ENCODE measurements at places on chromosomes 13 and 19.

GRCh38 chr13:61777899-61778298, 362.2 kb upstream of the PCDH20 start:
- DNase-seq: no peak

DNA sequence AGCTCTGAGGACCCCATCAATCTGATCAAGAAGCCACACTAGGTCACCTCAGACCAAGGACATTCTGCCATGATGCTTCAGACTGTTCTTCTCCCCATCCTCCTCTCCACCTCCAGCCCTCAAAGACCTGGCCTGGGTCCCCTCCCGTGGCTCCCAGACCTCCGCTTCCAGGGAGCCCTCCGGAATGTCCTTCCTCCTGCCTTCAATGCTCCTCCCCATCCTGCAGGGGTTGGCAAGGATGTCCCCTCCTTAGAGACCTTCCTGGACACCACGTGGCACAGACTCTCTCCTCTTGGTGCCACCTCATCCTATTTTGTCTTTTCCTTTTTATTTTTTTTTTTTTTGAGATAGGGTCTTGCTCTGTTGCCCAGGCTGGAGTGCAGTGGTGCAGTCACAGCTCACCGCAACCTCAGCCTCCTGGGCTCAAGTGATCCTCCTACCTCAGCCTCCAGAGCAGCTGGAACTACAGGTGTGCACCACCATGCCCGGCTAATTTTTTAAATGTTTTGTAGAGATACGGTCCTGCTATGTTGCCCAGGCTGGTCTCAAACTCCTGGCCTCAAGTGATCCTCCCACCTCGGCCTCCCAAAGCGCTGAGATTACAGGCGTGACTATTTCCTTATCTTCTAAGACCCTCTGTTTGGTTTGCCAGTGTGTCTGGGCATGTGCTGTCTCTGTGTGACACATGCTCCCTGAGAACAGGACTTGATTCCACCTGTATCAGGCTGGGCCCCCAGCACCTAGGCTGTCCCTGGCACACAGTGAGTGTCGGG, 84.9 kb downstream of the GNG7 start:
- no peak for DNase-seq

- DNase-seq: no peak
These were observed 168.4 kb upstream of the CSNK1A1L start for GRCh38 chr13:37273836-37274235.

DNA sequence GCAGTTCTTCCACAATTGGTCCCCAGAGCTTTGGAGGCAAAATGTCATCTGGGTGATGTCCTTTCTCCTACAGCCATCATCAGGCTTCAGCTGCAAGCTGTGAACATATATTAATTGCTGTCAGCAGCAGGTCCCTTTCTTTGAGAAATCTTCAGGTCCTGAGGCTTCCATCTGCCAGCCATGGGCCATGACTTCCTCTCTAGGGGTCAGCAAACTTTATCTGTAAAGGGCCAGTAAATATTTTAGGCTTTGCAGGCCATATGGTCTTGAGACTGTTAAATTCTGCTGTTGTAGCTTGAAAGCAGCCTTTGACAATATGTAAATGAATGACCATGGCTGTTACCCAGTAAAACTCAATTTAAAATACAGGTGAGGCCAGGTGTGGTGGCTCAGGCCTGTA, 27.1 kb downstream of the SERP2 start:
- no peak for DNase-seq

DNA sequence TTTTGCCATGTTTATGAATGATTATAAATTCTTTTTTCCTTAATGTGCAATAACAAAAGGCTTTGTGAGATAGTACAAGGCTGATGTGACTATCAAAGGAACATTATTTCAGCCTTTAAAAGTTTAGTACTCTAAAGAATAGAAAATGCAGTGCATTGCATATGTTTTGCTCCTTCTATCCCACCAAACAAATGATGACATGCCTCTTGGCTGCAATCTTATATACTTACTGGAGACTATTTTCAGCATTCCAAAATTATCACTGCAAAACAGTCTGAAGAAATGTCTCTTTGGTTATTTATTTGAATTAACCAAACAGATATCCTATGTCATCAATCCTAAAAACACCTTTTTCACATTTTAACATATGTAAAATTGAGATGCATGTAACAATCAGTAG, 776.5 kb upstream of the SPRY2 start:
- no peak for DNase-seq

DNA sequence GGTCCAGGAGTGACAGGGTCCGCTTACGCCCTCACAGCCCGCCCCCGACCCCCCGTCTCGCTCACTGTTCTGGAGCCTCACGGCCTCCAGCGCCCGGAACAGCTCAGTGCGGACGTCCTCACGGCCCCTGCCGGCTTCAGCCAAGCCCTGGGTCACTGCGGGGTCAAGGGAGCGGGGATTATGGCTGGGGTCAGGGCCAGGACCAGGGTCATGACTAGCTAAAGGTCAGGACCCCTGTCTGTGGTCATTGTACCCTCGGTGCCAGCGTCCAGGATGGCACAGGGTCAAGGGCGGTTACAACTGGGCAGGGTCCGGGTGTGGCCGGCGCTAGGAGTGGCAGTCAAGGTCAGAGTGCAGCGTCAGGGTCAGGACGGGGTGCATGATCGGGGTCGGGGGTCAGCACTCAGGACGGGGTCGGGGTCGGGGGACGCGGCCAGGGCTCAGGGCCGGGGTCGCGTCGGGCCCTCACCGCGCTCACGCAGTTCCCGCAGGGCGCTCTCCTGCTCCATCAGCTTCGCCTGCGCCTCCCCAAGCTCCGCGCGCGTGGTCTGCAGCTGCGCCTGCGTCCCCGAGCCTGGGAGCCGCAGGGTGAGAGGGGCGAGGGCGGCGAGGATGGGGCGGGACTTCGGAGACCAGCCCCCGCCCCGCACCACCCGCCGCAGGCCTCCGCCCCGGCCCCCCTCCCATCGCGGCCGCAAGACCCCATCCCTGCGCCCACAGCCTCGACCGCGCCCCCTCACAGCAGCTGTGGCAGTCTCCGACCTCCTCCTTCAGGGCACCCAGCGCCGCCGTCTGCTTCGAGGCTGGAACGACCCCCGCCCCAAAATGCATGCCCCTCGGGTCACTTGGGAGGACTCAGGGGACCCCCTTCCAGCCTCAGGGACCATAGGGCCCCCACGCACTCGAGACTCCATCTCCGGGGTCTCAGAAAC, 1.4 kb downstream of the CLEC4G start:
- DNase-seq: no peak

- no peak for DNase-seq
These were observed 97.6 kb upstream of the MIR17HG start for GRCh38 chr13:91249861-91250260.

GRCh38 chr13:80877209-80877943, 536.5 kb upstream of the SPRY2 start:
- no peak for DNase-seq

DNA sequence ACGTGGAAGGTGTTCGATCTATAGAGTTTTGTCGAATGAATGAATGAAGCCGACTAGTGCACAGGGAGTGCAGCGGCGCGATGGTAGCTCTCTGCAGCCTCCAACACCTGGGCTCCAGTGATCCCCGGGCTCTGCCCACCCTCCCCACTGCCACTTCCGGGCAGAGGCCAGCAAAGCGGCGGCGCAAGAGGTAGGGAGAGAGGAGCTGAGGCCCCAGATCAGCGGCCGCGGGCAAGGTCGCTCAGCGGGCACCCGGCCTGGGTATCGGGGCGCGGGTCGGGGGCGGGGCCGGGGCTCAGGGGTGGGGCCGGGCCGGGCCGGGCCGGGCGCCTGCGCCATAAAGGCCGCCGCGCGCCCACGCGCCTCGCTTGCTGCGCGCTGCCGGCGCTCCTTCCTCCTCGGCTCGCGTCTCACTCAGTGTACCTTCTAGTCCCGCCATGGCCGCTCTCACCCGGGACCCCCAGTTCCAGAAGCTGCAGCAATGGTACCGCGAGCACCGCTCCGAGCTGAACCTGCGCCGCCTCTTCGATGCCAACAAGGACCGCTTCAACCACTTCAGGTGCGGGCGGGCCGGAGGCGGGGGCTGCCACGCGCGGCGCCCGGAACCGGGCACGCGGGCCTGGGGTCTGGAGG, at the start of gene GPI:
GPI (plus strand) TSS at position 367 of the 633 bp plus-strand sequence; CDS start at position 438, 71 bp downstream.
- peak; percentile 77 for DNase-seq

DNA sequence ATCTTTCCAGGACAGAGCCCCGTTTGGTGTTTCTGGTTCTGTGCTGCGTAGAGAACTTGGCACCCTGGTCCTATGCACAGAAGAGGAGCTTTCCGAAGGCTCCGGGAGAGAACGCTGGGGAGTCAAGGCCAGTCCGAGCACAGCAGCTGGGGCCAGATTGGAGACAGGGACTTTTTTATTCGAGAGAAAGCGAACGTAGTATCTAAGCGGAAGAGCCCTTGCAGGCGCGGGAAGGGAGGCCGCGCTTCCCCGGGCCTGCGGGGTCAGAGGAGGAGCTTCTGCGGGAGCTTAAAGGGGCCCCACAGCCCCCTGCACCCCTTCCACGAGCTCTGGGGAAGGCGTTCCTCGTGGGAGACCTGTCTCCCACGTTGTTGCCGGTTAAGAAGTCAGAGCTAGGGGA, 48.6 kb upstream of the ARHGEF7 start:
- no peak for DNase-seq

DNA sequence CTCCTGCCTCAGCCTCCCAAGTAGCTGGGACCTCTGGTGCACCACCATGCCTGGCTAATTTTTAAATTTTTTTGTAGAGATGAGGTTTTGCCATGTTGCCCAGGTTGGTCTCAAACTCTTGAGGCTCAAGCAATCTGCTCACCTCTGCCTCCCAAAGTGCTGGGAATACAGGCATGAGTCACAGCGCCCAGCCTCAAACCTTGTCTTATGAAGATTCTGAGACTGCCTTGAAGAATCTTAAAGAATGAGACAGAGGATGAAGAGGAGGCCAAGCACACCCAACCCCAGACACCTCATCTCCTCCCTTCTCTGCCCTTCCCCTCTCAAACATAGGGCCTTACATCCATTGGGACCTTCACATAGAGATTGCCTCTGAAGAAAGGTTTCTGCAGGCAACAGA, 179.7 kb downstream of the ABCC4 start:
- DNase-seq: no peak

GRCh38 chr19:45952686-45953505, 20.8 kb downstream of the NOVA2 start:
- DNase-seq: peak; percentile 74

GRCh38 chr13:95360052-95360451, 58.8 kb upstream of the ABCC4 start:
- DNase-seq: no peak

GRCh38 chr19:50646074-50646807, 3.0 kb upstream of the C19orf81 start:
- no peak for DNase-seq

GRCh38 chr19:56664511-56664910, 7.0 kb downstream of the ZNF835 start:
- no peak for DNase-seq

- DNase-seq: no peak
These were observed 11.3 kb downstream of the LSM4 start for GRCh38 chr19:18311502-18312091.

DNA sequence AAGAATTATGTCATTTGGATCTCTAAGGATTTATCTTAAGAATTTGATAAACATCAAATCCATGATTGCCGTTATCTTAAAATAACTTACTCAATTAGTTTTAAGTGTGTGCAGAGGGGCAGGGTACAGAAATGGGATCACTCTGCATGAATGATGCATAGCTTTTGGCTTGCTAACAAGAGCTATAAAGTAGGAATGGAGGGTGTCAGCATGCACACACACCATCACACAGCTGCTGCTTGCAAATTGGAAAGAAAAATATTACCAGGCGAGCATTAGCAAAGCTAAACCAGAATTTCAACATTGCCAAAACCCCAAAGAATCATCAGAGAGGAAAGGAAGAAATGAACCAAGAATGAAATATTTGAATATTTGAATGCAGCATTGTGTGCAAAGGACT, 580.6 kb downstream of the LMO7 start:
- no peak for DNase-seq

DNA sequence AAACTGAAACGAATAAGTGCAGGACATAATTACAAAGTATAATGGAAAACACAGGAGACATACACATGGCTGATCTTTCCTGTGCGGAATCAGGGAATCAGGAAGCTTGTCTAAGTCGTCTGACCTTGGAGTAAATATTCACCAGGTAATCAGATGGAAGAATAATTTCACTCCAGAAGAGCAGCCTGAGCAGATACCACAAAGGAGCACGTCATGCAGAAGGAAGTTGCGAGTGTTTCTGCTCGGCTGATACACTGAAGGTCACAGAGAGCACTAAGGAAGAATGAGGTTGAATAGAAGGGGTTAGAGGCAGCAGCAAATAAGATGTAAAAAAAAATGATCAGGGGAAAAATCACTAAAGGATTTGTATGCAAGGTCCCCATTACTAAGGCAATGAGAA, 122.3 kb upstream of the GPC6 start:
- no peak for DNase-seq

DNA sequence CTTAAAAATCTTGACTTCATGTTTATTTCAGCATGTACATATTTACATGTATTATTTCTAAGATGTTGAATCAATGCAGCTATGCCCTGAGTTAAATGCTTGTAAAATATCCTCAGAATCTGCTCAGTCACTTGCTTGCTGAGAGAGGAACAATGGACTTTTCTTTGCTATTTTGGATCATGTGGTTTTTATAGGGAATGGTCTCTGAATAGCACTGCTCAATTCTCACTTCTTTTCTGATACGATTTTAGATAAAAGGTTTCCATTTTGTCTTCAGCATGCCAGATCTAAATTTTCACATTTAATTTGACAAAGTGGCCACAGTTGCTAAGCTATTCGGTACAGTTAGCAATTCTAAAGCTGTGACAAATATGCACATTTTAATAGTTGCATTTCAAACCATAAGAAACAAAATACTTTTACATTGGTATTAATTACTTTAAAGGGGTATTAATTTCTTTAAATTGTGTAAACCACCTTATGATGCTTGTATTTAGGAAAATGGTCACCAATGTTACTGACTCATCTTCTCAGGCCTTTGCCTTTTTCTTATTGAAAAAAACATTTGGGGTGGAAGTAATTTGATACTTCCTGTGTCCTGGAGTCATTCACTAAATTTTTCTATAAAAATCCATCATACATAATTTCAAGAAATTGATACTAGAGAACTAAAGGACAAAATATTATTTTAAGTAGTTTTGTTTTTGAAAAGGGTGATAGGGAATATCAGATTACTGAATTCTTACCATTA, 113.5 kb downstream of the MYO16 start:
- no peak for DNase-seq

DNA sequence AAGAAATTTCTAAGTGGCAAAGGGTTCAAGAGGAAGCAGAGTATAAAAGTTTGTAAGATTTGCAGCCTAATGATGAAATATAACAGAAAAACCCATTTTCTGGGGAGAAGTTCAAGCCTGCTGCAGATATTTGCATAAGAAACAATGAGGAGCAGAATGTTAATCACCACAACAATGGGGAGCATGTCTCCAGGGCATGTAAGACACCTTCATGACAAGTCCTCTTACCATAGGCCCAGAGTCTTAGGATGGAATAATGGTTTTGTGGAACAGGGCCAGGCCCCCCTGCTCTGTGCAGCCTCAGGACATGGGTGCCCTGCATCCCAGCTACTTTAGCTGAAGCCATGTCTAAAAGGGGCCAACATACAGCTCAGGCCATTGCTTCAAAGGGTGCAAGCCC, 809.0 kb upstream of the SLITRK5 start:
- no peak for DNase-seq

GRCh38 chr19:50361290-50362029, 4.0 kb downstream of the NAPSA start:
- DNase-seq: peak; percentile 80

Measured in GM12865 (cell line).